Osteoblast (primary cell): ENCODE measurements at places on chromosomes 7 and 10. TPM values are rescaled to one million over a fixed set of nuclear protein-coding genes. Genes with fewer than 3 reads are reported as not detected.

GRCh38 chr7:140704205-140704604 is 7.7 kb downstream of the NDUFB2 start:
- no peak overlapping the region for H3K4me3 ChIP-seq
- DNase-seq, result no peak
- no peak overlapping the region for H3K27ac ChIP-seq
- H3K36me3 ChIP-seq, result peaks cover 28% of the 10 kb centered on the region
- no peaks in the 10 kb centered on the region for H3K4me1 ChIP-seq

DNA sequence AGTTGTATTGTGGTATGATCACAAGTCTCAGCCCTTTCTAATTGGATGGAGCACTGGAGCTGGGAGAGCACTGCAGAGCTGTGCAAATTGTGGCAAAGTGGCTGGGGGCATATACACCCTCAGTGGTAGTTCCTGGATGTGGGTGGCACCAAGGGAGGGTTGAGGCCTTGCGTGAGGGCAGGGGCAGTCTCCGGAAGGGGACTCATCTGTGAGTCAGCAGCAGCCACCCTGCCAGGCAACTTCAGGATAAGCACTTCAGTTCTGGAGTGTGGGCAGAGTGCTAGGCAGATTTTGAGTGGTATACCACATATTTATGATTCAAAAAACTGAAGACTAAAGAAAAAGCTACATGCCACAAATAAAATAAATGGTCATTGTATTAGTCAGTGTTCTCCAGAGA is 210.5 kb downstream of the ETV1 start:
- no peaks in the 10 kb centered on the region for H3K36me3 ChIP-seq
- no peaks in the 10 kb centered on the region for H3K27me3 ChIP-seq
- H3K27ac ChIP-seq, result peak overlapping the region; percentile 65
- H3K4me1 ChIP-seq, result peaks cover 15% of the 10 kb centered on the region

- H3K4me3 ChIP-seq, result no peak overlapping the region
- H3K27me3 ChIP-seq, result no peaks in the 10 kb centered on the region
- H3K27ac ChIP-seq, result no peak overlapping the region
- peaks cover 8% of the 10 kb centered on the region for H3K4me1 ChIP-seq
- H3K36me3 ChIP-seq, result no peaks in the 10 kb centered on the region
- DNase-seq, result peak; percentile 96
Measured at GRCh38 chr7:2608921-2609411, 22.8 kb upstream of the TTYH3 start.

GPR26 gene
- not detected in 2 replicates for total RNA-seq

DNA sequence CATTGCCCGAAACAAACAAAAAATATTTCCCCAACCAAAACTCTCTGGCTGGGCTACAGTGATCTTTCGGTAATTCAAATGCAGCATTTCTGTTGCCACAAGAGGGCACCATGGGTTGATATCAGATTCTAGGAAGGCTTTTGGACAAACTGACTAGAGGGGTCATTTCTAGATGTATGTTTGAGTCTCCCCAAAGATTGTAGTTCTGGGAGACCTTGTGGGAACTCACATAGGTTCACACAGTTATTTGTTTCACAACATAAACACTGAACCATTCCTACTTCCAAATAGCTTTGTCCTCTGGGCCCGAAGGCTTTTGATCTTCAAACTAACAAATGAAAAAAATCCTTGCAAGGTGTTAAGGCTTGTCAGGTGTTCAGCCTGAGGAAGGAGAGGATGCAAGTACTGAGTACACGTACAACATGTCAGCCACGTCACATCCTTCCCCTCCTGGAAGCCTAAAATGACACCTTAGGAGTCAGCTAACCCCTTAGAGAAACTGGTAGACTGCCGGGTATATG is 37.0 kb upstream of the IL15RA start:
- no peaks in the 10 kb centered on the region for H3K36me3 ChIP-seq
- DNase-seq, result no peak
- H3K27me3 ChIP-seq, result peaks cover 11% of the 10 kb centered on the region
- no peak overlapping the region for H3K27ac ChIP-seq

GRCh38 chr7:34357068-34357467 is 300.9 kb upstream of the NPSR1 start:
- H3K27ac ChIP-seq, result no peak overlapping the region
- no peaks in the 10 kb centered on the region for H3K4me1 ChIP-seq
- no peak for DNase-seq
- no peak overlapping the region for H3K4me3 ChIP-seq
- no peaks in the 10 kb centered on the region for H3K27me3 ChIP-seq

PSMG3 gene
- 32.1 and 38.7 TPM in 2 replicates for total RNA-seq

DRGX gene
- under 0.01 TPM in 1 of 2 replicates, not detected in the other for total RNA-seq

- H3K27me3 ChIP-seq, result peaks cover 14% of the 10 kb centered on the region
- no peak overlapping the region for H3K27ac ChIP-seq
- no peaks in the 10 kb centered on the region for H3K36me3 ChIP-seq
Measured at GRCh38 chr7:44962483-44963251, 16.1 kb downstream of the MYO1G start.

DNA sequence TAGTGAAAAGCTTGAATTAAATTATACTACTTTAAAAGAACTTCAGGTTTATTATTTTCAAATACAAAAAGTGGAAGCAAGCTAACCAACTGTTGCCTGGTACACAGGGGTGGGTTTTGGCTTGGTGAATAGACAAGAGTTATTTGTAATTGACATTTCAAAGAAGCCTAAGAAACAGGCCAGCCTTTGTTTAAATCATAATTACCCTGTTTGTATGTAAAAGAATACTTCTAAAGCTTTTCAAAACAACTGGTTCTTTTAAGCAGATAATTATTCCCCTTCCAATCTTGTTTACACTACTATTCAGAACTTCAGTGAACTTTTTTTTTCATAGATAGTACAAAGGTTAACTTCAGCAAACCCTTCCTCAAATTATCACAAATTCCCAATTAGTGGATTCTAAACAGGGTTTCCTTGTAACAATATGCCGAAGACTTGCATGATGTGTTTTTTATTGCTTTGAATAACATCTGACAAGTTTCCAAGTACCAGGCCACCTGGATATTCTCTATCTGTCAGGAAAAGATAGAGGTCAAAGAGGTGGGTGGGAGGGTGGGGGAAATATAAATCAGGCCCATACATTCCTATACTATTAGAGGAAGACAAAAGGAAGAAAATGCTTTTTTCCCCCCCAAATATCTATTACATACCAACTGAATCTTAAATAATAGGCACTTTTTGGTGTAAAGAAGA is 20.4 kb downstream of the SSMEM1 start:
- no peak overlapping the region for H3K4me3 ChIP-seq
- no peak overlapping the region for H3K27ac ChIP-seq
- H3K36me3 ChIP-seq, result no peaks in the 10 kb centered on the region
- H3K4me1 ChIP-seq, result no peaks in the 10 kb centered on the region
- H3K27me3 ChIP-seq, result no peaks in the 10 kb centered on the region
- no peak for DNase-seq

KCP gene
- total RNA-seq, result 0.88 and 1.1 TPM in 2 replicates

DNA sequence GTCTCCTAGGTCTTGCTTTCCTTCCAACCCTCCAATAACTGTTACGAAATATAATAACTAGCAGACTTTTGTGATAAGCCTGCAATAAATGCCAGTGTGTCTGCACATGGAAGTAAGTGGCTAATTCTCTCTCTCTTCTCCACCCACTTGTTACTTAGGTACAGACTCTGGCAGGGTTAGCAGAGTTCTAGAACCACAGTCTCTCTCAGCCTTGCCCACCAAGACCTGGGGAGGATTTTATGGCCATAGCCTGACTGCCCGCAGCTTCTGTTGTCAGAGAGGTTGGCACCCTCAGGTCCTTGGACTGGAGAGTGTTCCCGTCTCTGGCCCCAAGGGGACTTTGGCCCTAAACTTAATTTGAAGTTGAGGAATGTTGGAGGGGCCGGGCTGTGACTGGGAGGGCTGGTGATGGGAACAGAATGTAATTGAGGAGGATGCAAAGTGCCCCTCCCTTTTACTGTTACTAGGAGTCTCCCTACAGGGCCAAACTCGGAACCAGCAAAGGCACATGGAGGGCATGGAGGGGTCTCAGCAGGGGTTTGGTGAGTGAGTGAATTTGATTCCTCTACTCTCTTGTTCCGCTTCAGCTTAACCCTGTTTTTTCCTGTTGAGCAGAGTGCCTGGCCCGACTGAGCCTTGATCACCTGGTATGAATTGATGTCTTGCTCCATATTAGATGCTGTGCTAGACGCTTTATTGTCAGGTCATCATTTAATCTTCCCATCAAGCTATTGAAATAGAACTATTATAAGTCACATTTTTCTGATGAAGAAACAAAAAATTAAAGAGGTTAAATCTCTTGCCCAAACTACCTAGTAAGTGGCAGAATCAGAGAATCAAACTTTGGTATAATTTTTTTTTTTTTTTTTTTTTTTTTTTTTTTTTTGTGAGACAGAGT is 37.0 kb upstream of the LCOR start:
- no peaks in the 10 kb centered on the region for H3K36me3 ChIP-seq
- H3K4me3 ChIP-seq, result no peak overlapping the region
- no peaks in the 10 kb centered on the region for H3K27me3 ChIP-seq
- DNase-seq, result peak; percentile 14
- peaks cover 4% of the 10 kb centered on the region for H3K4me1 ChIP-seq

KLHL7 gene
- 44.2 and 44.5 TPM in 2 replicates for total RNA-seq
